ENCODE measurements at places on chromosomes 6 and 20. TPM values are rescaled to one million over a fixed set of nuclear protein-coding genes. Genes with fewer than 3 reads are reported as not detected.

ERVFRD-1 gene
- 0.12 TPM for total RNA-seq

HDDC2 gene
- 92.0 TPM for total RNA-seq

SCGN gene
- total RNA-seq, result 0.79 TPM

BPIFB2 gene
- total RNA-seq, result not detected

CEP57L1 gene
- total RNA-seq, result 7.3 TPM

- DNase-seq, result no peak
Observed at GRCh38 chr20:50948132-50948785, 10.1 kb downstream of the DPM1 start.

DNA sequence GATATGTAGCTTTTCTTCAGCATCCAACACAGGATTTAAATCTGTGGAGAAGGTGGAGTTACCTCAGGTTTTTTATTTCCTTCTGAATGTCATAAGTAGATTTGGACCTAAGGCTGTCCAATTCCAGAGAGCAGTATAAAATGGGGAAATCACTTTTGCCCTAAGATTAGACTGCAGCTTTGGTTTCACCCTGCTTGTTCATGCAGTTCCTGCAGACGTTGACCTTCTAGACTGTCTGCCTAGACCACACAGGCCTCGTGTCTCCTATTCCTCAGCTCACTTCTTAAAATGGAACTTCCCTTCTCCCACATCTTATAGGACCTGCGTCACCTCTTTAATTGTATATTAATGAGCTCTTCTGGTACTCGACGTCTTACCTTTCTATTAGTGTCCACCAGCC, 26.0 kb upstream of the C6orf62 start:
- DNase-seq, result no peak

GRCh38 chr6:109420751-109421150, 19.7 kb downstream of the PPIL6 start:
- no peak for DNase-seq

- no peak for DNase-seq
Observed at GRCh38 chr6:33661106-33661838, 40.1 kb downstream of the ITPR3 start.

GRCh38 chr6:143556529-143556928, 45.0 kb upstream of the FUCA2 start:
- DNase-seq, result no peak

DNA sequence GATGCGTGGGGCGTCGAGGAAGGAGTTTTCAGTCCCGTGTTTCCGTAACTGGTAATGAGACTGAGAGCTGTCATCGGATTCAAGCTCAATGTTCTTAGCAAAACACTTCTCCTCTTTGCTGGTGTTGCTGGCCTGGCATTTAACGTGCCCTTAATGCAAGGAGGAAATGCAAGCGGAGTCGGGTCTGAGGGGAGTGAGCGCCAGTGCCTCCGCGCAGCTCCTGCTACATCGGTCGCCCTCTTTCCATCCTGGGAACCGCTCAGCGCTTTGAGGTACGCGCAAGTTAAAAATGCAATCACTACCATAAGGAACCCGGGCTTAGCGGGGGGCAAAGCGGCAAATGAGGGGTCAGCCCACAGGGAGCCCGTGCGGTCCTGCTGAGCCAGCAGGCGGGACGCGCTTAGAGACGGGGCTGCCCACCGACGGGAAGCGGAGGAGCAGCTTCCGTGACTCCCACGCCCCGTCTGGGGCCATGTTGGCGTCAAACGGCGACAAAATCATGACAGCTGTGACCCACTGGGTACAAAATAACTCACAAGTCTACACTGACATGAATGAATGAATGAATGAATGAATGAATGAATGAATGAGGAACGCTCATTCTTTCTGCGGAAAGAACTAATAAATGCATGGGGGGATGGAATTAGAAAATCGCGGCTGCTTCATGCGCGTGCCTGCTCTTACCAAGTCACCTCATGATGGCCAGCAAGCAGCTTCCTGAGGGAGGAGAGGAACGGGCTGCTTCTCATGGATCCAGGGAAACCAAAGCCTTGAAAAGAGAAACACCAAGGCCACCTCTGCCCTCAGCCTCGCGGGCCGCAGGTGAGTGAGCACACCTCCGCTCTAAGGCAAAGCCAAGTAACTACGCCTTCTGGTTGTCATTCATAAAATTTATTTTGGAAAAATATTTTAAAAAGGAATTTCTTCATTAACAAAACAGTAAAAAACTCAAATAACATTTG, 9.3 kb downstream of the DLL1 start:
- DNase-seq, result no peak

DNA sequence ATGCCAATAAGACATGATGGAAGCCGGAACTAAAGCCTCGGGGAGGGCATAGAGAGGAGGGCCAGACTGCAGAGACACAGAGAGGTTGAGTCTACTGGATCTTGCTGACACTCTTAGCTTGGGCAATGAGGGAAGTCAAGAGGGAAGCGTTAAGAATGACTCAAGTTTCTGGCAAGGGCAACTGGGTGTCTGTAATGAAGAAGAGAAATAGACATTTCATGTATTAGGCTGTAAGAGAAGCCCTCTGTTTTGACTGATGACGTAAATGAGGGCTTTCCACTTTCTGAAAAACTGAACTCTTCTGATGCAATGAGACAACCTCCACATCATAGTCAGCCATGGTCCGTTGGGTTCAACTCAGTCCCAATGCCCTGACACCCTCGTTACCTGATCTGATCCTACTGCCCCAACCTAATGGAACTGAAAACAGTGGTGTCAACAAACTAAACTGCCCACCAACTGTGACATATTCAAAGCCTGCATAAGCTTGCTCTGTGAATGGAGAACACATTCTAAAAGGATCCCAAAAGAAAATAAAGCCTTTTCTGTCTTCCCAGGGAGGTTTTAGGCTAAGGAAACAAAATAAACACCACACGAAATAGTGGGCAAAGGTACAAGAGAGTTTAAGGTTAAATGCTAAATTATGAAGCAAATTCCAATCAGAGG, 45.8 kb upstream of the PNRC1 start:
- DNase-seq, result no peak

DNA sequence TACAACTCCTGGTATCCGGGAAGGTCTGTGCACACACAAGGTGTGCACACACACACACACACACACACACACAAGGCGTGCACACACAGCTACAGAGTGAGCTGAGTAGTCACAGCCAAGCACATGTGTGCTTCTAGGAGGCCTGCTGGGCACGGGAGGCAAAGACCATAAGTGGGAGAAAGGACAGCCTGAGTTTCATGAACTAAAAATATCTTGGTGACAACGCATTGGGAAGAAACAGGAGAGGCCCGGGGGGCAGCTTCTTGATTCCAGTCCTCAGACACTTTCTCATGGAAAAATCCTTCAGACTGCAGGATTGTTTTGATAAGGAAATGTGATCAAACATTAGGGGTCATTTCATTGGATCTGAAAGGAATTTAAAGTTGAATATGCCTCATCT, 2.6 kb downstream of the TRAF3IP2 start:
- peak; percentile 78 for DNase-seq

All from left ventricle myocardium superior (tissue), 1 donor.